Right lobe of liver (tissue), 6 donors: ENCODE measurements at places on chromosomes 5 and 9. TPM values are rescaled to one million over a fixed set of nuclear protein-coding genes. Genes with fewer than 3 reads are reported as not detected.

DROSHA gene
- total RNA-seq: 18.6 TPM

BNC2 gene
- 0.43 TPM for total RNA-seq

DNA sequence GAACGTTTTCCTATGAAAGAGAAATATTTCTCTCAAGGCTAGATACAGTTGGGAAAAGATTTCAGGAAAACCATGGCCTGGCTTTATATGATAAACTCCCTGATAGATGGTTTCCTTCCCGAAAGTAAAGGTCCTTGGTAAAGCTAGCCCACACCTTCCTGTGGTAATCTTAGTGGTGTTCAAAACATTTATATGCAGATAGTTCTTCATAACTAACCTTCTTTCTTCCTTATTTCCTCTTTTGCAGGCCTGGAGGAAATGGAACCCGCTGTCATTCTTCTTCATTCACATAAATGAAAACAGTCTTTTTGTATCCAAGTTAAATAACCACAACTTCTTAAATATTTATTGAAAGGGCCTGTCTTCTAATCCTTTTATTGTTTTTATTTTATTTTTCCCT, 474.0 kb upstream of the ACTBL2 start:
- DNase-seq: no peak

DNA sequence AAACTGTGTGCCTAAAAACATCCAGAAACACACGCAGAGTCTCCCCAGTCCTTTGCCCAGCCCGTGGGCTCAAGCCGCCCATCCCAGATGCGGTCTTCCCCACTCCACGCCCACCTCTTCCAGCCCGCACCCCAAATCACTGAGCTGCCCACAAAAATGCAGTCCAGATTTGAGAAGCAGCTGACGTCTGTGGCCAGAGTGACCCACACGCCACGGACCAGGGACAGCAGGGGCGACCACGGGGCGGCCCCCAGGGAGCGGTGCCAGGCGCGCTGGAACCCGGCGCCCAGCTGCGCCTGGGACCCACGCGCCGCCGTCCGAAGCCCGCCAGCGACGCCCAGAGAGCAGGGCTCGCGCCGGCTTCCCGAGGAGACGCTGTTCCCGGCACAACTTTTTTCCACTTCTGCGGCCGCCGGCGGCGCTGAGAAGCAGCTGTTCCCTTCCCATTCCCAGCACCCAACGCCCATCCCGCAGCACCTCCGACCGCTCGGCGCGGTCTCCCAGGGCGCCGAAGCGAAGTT, 674 bp downstream of the LHFPL2 start:
- peak; percentile 69 for DNase-seq

GRCh38 chr9:104974053-104974962, 46.4 kb upstream of the ABCA1 start:
- DNase-seq: no peak

- no peak for DNase-seq
Observed at GRCh38 chr5:34034534-34035327, 8.3 kb downstream of the C1QTNF3 start.
